Epithelial cell of proximal tubule (primary cell): ENCODE measurements at places on chromosomes 3 and 15.
A peak's percentile ranks its signal among the peaks of the same experiment; 100 is the strongest.

DNA sequence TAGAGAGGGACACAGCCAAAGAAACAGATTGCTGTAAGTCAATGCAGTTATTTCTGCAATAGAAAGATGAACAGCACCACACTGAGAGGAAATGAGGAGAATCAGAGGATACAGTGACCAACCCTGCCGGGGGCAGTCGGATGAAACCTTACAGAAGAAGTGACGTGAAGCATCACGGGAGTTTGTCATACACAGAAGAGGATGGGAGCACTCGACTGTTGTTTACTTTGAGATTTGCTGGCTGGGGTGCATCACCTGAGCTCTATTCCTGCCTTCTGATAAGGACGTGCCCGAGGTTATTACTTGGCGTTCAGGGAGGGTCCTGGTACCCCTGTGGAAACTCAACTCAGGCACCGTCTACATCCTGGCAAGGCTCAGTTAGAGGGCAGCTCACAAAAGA is 45.4 kb downstream of the MAGEF1 start:
- DNase-seq: no peak

DNA sequence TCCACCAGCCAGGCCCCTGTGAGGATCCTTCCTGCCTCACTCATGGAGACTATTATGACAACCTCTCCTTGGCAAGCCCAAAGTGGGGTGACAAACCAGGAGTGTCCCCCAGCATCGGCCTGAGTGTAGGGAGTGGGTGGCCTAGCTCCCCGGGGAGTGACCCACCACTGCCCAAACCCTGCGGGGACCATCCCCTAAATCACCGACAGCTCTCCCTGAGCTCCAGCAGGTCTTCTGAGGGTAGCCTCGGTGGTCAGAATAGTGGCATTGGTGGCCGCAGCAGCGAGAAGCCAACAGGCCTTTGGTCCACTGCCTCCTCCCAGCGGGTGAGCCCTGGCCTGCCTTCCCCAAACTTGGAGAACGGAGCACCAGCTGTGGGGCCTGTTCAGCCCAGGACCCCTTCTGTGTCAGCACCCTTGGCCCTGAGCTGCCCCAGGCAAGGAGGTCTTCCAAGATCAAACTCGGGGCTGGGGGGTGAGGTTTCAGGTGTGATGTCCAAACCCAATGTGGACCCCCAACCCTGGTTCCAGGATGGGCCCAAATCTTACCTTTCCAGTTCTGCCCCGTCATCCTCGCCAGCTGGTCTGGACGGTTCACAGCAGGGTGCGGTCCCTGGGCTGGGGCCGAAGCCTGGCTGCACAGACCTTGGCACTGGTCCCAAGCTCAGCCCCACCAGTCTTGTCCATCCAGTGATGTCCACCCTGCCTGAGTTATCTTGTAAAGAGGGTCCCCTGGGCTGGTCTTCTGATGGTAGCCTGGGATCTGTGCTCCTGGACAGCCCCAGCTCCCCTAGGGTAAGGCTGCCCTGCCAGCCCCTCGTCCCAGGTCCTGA is 1.0 kb downstream of the LIMD1 start:
- no peak for DNase-seq

GRCh38 chr3:63470745-63471144 is 181.7 kb upstream of the SNTN start:
- DNase-seq: no peak

DNA sequence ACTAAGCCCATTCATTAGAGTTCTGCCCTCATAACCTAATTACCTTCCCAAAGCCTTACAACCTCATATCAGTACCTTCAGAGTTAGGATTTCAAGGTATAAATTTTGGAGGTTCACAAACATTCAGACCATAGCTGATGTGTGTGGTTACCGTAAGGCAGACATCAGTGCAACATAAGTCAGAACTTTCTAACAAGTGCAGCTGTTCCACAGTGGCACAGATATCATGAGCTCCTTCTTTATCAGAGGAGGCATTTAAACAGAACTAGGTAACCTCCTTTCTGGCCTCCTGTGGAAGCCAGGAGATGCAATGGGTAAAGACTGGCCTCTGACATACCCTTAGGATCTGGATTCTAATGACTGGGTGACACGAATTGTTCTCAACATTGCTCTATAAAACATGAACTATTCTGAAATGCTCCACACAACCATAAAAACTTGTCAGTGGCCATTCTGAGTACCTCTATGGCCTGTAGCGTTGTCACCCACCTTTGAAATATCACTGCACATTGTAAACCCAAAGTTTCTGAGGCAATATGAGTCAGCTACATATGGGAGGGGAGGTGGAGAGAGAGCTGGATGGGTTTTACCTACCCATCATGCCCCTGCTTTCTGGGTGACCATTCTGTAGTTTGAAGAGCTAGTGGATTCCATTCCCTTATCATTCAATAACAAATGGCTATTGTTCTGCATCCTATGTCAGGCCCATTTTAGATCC is 546.0 kb upstream of the TBL1XR1 start:
- no peak for DNase-seq

DNA sequence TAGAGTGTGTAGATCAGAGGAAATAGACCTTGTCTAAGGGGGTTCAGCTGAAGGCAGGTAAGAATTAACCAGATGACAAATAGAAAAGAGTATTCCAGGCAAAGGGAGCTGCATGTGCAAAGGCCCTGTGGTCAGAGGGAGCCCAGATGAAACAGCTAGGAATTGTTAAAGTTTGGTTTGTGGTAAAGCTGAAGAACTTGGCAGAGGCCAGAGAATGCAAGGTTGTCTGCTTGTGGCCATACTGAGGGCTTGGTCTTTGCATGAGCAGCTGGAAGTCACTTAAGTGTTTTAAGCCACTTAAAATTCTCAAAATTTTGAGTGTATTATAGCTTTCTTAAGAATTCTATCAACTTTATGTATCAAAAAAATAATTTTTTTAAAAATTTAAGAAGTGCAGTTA is 116.5 kb downstream of the NEK10 start:
- no peak for DNase-seq

- DNase-seq: no peak
Observed at GRCh38 chr15:80188251-80188650, 35.5 kb downstream of the FAH start.

GRCh38 chr3:45817831-45818522 is 21.6 kb upstream of the SLC6A20 start:
- DNase-seq: peak; percentile 99
